SJCRH30 (cell line): ENCODE measurements at places on chromosomes 11 and 22. TPM values are rescaled to one million over a fixed set of nuclear protein-coding genes. Genes with fewer than 3 reads are reported as not detected.

Gene MS4A2
- total RNA-seq: not detected in 2 replicates

Gene SYT12
- 0.06 and 0.13 TPM in 2 replicates for total RNA-seq

Gene CPT1B
- total RNA-seq: 12.6 and 17.1 TPM in 2 replicates

Gene PLAAT3
- total RNA-seq: 7.7 and 10.0 TPM in 2 replicates

Gene TRABD
- total RNA-seq: 38.7 and 39.1 TPM in 2 replicates

Gene CDHR5
- total RNA-seq: not detected in 2 replicates

Gene SNX32
- 0.04 TPM in 1 of 2 replicates, not detected in the other for total RNA-seq

Gene TPBGL
- total RNA-seq: not detected in 2 replicates

Gene KDM4D
- total RNA-seq: 1.9 TPM in 2 replicates

Gene KIAA1671
- total RNA-seq: 19.7 and 20.4 TPM in 2 replicates

Gene DGCR6
- 5.4 and 8.2 TPM in 2 replicates for total RNA-seq

Gene TYR
- not detected in 2 replicates for total RNA-seq

Gene UPK3A
- total RNA-seq: not detected in 2 replicates

Gene P2RY2
- not detected in 2 replicates for total RNA-seq

Gene GLYATL2
- total RNA-seq: not detected in 2 replicates

Gene GLYAT
- total RNA-seq: not detected in 2 replicates

Gene NPTXR
- 0.08 and 0.10 TPM in 2 replicates for total RNA-seq

Gene KRTAP5-2
- total RNA-seq: not detected in 2 replicates

Gene MMP7
- not detected in 2 replicates for total RNA-seq
